Right ventricle myocardium superior (tissue), 1 donor: ENCODE measurements at places on chromosomes 7 and 10.
A peak's percentile ranks its signal among the peaks of the same experiment; 100 is the strongest.

DNA sequence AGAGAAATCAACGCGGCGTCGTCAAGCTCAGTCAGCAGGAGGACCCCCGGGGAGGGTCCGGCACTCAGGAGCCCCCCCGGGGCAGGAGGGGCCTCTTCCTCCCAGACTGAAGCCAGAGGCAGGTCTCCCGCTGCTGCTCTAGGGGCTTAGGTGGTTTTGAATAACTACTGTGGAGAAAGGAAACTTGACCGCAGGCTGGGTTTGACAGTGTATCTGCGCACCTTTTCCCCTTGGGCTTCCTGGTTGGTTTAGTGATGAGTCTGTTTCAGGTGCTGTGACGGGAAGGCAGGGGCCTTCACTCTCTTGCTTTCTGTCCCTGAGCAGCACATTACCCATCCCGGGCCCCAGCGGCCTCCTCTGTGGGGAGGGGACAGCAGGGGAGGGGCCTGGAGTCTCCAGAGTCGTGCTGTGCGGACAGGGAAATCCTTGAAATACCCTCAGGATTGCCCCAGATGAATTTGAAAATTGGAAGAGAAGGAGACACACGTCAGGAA lies 262.2 kb downstream of the ADARB2 start:
- DNase-seq: no peak

GRCh38 chr10:132158122-132158741 lies 28.5 kb upstream of the DPYSL4 start:
- no peak for DNase-seq

DNA sequence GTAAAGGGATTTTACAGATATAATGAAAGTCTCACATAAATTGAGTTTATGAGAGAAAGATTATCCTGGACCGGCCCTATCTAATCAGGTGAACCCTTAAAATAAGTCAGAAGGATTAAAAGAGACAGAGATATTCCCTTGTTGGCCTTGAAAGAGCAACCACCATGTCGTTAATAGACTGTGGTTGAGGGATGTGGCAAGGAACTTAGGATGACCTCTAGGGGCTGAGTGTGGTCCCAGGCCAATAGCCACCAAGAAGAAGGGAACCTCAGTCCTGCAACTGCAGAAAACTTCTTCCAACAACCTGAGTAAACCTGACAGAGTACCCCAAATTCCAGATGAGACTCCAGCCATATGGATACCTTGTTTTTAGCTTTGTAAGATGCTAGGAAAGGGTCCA lies 121.5 kb downstream of the POLR1F start:
- DNase-seq: no peak

- DNase-seq: no peak
Observed at GRCh38 chr7:11620406-11621253, 211.4 kb downstream of the THSD7A start.

DNA sequence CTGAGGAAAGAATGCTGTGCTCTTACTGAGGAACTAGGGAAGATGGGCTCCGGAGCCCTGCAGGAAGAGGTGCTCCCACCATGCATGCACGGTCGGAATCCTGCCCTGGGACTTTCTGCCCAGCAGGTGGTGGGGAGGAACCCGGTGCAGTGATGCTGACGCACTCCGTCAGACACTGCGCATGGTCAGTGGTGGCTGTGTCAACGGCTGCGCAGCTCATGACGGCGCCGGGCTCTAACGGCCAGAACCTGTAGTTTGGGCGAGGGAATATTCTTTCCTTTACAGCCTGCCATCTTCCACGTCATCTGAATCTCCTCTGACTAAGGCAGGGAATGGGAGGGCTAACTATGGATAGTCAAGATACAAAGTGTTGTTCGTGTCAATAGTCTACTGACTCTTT lies 189.2 kb upstream of the MGMT start:
- DNase-seq: no peak

DNA sequence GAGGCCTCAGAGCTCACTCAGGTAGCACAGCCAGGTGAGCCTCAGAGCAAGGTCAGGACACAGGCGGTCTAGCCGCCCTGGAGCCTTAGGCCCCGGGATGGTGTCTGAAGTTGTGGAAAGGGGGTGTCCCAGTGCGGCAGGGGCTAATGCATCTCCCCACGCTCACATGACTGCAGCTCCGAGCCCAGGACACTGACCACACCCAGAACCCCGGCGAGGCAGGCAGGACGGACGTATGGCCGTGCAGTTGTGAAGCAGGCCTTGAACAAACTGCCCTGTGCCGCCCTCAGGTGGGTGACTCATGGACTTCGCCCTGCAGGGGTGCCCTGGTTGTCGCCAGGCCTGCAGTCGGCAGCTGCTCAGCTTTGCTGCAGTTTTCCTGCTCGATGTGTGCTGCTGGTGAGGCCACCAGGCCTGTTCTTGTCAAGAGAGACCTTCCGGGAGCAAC lies 5.0 kb upstream of the PRKAR1B start:
- DNase-seq: peak; percentile 70

GRCh38 chr10:90560331-90560730 lies 297.5 kb downstream of the HTR7 start:
- no peak for DNase-seq

DNA sequence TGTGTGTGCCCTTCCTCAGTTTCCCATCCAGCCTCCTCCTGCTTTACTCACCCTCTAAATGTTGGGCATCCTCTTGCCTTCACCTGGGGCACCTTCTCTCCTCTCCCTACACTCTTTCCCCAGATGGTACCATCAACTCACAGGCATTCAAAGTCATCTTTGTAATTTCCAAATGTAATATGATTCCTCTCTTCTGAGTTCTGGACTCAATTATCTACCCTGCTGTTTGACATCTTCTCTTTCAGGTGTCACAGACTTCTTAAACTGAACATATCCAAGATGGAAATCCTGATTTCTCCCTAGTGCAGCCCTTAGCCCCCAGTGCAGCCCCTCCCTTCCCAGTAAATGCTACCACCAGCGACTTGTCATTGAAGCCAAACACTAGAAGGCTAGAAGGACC lies 422.8 kb downstream of the KCNMA1 start:
- no peak for DNase-seq

GRCh38 chr10:75402486-75403143 lies 1.1 kb upstream of the ZNF503 start:
- peak; percentile 57 for DNase-seq

GRCh38 chr7:70353330-70353945 lies 755.2 kb downstream of the AUTS2 start:
- DNase-seq: no peak

- DNase-seq: no peak
Observed at GRCh38 chr10:75967491-75967890, 536.1 kb downstream of the LRMDA start.

DNA sequence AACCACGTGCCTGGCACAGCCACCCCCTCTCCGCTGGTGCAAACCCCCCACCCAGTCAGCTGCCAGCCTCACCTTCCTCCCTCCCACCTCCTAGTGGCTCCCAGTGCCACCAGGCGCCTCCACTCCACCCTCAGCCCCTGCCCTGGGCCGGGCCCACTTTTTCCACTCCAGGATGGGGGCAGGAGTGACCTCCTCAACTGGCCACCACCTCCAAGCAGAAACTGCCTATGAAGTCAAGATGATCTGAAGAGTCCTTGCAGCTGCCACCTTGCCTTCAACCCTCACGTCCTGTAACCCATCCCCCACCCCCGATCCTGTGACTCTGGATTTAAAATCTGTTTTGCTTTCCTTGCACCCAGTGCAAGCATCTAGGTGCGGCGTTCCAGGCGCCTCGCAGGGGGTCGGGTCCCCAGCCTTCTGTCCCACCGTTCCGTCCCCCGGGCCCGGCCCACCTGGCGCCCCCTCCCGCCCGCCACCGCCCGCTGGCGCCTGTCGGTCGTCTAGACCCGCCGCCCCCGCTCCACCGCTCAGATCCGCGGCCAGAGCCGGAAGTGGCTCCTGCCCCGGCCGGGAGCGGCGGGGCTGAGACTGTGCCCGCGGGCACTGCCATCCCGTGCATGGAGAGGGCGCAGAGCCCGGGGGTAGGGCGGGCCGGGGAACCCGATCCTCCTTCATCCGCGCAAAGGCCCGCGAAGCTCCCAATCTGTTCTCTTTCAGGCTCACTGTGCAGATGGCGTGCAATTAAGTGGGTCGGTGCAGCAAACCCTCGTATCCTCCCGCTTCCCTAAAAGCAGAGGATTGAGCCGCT lies 51.2 kb upstream of the GTF2I start:
- peak; percentile 57 for DNase-seq

DNA sequence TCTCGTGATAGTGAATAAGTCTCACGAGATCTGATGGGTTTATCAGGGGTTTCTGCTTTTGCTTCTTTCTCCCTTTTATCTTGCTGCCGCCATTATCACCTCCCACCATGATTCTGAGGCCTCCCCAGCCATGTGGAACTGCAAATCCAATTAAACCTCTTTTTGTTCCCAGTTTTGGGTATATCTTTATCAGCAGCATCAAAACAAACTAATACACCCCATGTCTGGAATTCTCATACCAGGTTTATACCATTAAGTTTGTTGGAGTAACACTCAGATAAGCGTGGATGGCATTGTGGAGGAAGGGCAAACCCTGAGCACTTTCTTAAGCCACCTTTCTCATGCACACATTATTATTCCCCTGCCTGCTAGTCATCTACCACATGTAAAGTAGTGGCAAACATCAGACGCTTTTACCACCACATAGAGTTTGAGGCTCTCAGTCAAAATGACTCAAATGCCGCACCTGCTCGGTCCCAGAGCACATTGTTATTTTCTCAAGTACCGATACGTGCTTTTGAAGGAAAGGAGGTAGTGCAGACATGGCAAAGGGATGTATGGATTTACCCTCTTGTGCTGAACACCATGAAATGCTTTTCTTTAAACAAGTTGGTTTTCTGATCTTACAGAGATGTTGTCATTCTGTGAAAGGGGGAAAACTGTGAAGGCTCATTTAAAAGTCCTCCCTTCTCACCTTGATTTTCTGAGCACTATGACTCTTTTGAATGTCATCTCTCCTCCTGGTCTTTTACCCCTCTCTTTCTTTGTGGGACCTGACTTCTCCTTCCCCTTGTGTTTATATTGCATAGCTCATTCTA lies 429.7 kb downstream of the EXOC4 start:
- no peak for DNase-seq

DNA sequence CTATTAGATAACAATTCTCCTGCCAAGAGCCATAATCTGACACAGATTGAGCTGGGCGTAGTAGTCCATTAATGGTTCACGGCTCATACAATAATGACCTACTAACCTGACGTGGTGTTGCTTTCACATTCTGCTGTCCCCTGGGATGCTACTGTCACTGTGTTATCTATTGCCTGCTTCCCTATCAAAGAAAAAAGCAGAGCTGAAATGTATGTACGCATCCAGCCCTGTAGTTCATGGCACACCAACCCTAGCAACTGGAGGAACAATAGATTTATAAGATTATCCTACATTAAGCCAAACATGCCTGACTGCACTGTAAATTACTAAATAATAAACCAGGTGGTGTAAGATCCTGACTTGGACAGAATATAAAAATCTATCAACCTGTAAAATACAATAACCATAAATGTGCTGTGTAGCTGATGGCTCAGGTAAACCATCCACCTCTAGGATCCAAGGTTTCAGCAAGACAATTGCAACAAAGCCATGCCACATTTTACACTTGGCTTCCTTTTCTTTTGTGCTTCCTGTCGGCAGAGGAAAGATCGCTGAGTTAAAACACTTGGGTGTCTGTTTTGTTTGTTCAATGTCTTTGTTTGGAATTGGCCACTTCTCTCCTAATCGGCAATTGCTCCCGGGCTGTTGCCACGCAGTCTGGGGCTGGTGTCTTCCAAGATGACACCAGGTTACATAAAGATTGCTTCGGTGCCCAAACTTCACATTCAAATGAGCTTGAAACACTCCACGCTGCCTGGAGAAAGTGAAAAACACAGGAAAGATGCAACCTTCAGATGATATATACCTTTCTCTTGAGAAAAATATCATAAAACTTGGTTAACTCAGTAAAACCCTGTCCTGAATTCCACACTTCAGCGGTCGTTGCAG lies 143.9 kb upstream of the MGMT start:
- no peak for DNase-seq

- no peak for DNase-seq
Observed at GRCh38 chr7:73952266-73952665, 75.7 kb upstream of the ELN start.

DNA sequence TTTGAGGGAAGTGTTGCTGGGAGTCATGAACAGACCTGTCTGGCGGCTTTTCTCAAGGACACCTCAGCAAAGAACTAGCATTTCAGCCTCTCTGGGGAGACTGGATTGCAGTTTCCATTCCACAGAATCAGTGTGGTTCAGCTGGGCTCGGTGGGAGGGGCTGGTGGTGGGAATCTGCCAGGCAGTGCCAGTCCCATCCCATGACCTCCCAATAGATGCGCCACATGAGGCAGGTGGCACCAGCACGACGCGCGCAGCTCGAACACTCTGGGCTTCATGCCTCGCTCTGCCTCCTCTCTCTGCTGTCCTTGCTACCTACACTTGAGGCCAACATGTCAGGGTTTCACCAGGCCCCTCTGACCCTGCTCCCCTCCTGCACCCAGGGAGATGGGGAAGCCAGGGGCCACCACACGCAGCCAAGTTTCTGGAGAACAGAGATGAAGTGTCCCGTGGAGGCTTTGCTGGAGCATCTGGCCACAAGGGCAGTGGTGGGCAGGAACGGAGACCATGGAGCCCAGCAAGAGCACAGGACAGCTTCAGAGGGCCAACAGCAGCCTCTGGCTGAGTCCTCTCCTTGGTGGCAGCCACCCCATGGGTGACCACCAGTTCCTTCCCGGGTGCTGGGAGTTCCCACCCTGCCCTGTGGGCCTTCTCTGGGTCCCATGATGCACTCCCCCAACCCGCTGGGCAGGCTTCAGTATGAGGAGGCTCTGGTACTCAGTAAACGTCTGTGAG lies 2.3 kb downstream of the NACAD start:
- DNase-seq: no peak

GRCh38 chr10:71712572-71713134 lies 6.9 kb downstream of the C10orf105 start:
- DNase-seq: peak; percentile 57

GRCh38 chr10:128476845-128477244 lies 350.6 kb upstream of the MKI67 start:
- DNase-seq: no peak

GRCh38 chr10:15069230-15069629 lies 19.3 kb downstream of the ACBD7 start:
- no peak for DNase-seq

DNA sequence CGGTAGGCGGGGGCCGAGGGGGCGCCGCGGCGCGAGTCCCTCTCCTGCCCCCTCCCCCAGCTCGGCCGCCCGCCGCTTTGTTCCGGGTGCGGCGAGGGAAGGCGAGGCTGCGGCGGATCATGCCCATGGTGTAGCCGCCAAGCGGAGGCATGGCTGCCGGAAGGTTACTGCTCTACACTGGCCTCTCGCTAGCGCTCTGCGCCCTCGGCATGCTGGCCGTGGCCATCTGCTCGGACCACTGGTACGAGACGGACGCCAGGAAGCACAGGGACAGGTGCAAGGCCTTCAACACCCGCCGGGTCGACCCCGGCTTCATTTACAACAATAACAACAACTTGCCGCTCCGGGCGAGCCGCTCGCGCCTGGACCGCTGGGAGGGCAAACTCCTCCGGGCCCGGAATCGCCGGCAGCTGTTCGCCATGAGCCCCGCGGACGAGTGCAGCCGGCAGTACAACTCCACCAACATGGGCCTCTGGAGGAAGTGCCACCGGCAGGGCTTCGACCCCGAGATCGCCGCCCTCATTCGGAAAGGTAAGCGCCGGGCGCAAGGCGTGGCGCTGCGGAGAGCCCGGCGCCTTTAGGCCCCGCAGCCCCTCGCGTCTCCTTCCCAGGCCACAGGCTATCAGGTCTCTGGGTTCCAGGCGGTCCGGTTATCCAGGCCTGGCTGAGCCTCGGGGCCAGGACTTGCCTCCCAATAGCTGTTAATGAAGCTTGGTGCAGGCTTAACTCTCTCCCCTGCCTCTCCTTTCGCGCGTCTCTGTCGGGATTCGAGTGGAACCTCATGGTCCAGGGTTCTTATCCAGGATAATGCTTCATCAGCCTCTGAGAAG lies 513 bp downstream of the TMEM178B start:
- no peak for DNase-seq

- no peak for DNase-seq
Observed at GRCh38 chr7:40580776-40581175, 446.0 kb downstream of the SUGCT start.
